ENCODE measurements at places on chromosomes 2 and 18.

DNA sequence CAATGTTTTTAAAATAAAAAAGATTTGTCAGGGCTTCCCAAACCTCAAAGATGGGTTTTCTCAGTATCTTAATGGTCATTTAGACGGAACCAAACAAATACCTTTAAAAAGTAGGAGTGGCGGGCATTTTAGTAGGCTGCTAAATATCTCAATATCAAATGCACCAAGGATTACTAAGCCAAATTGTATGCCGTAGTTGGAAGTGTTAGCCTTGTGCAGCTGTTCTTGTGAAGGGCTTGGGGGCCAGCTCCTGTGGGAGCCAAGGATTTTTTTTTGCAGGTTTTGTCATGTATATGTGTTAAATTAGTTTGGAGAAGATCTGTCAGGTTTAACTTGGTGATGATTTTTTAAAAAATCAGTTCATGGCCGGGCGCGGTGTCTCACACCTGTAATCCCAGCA is 52.1 kb downstream of the ACTR2 start:
- DNase-seq, result no peak

GRCh38 chr2:37361994-37362698 is 17.7 kb downstream of the QPCT start:
- DNase-seq, result no peak

DNA sequence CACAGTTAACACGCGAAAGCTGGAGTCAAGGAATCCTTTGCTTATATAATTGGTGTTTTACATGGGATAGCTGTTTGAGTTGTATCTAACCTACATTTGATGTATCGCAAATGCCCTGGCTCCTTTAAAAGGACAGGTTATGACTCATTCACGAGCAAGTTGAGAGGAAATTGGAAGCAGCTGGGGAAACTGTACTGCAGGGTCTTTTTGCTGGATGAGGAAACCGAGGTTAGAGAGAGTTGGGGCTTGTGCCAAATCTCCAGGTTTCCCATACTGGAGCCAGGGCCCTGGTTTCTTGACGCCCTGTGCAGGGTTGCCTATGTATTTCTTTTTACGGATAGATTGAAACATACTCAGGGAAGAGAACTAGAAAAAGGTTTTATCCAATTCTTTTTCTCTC is 60.0 kb upstream of the SPTBN1 start:
- DNase-seq, result no peak

DNA sequence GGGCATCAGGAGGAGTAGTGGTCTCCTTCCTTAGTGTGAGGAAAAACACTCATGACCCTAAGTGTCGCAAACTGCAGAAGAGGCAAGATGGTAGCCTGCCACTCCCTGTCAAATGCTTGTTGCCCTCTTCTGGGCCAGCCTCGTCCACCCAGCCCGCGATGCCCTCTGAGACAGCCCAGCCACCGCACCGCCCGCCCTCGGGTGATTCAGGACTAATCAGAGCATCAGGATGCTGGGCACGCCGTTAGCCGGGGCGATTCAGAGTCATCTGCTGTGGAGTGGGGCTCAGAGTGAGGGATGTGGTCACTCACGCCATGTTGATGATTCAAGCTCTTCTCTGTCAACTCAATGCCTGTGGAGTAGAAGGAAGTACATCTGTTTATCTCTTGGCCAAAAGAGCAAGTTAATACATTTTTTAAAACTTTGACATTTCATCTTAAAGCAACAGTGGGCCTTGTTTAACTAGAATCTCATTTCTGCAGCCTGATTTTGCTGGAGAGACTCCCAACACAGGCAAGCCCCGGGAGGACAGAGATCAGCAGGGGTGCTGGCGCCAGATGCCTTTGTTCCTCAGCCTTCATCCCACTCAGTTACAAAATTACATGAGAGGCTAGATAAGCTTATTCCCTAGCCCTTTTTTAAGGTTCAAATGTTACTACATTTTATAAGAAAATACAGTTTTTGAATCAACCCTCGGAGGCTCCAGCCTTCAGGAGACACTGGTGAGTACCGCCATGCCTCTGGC is 79.0 kb downstream of the TMEM18 start:
- DNase-seq, result no peak

DNA sequence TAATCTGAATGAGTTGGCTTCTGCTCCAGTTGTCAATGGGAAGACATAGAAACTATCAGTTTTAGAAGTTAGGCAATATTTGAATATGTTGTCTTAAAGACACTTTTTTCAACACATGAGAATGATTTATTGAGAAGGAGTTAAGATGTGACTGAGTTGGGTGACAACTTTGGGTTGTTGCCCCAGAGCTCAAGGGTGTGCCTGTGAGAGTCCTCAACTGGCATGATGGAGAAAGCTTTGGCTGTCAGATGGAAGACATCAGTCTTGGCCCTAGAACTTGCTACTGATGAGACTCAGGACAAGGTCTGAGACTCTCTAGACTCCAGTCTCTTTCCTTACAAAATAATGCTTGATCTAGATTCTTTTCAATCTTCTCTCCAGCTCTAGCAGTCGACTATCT is 69.0 kb upstream of the CTAGE1 start:
- DNase-seq, result no peak
